Stimulated activated CD4-positive, alpha-beta T cell treated with anti-CD3 and anti-CD28 coated beads, TNF-alpha, amount 100 ng/mL, for 48 hours (primary cell): ENCODE measurements at places on chromosomes 12 and 14.

GRCh38 chr14:88225721-88226120, 97.3 kb downstream of the KCNK10 start:
- no peak for DNase-seq

DNA sequence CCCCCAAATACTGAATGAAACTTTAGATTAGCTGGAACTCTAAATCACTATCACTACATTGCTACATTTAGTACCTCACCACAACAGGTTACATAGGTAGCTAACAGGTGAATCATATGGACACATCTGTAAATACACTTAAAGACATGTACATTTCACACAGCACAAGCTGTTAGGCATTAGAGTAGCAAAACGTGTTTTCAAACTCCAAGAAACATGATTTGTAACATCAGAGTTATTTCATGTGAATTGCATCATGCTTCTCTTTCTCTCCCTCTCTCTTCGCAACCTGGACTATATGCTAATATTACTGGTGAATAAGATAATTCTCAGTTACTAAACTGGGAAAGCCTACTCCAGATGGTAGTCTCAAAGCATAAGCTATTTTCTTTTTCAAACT, 4.3 kb downstream of the SEL1L start:
- no peak for DNase-seq

DNA sequence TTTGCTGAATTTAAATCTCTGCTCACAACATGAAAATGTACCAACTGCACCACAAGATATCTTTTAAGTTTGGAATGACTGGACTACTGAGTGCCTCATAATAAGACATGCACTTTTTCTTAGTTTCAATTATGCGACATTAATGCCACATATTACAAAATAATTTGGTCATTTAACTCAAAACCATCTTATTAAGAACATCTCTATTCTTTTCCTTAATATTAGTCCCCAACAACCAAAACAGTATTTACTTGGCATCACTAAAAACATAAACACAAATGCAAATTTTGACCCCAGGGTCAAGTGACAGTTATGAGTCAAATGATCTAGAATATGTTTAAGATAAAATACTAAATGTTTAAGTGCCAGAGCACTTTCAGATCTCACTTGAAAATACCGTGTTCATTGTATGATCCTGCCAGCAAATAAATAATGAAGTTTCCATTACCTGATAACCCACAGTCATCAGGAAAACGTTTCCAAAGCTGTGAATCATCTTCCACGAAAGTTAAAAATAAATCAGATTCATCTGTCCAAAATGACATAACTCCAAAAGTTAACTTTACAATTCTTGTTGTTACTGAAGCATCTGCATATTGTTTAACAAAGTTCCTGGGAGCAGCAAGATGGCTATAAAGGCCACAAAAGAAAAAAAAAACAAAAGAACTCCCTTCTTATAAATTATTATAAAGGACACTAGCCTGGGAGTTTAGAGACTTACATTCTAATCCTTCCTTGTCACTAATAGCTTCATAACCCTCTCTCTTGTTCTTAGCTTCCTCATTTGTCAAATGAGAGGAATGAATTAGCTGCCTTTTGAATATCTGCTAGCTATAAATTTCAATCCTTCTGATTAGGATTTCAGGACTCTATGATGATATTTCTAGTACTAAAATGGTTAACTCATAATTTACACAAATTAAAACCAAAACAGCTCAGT, 30.5 kb upstream of the AP4S1 start:
- no peak for DNase-seq

DNA sequence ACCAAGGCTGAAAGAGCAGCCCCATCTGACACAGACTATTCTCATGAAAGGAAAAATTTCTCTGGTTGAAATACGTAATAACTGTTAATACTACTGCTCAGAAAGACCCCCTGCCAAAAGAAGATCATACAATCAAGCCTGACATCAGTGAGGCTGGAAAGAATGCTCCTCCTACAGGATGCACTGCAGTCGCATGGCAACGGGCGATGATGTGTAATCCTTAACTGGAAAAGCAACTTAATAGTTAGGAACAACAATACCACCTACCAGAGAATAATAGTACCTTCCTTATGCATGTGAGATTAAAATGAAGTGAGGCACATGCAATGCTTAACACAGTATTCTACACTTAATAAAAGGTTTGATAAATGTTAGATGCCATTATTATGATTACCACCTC, 1.2 kb upstream of the GOLGA5 start:
- DNase-seq = no peak

DNA sequence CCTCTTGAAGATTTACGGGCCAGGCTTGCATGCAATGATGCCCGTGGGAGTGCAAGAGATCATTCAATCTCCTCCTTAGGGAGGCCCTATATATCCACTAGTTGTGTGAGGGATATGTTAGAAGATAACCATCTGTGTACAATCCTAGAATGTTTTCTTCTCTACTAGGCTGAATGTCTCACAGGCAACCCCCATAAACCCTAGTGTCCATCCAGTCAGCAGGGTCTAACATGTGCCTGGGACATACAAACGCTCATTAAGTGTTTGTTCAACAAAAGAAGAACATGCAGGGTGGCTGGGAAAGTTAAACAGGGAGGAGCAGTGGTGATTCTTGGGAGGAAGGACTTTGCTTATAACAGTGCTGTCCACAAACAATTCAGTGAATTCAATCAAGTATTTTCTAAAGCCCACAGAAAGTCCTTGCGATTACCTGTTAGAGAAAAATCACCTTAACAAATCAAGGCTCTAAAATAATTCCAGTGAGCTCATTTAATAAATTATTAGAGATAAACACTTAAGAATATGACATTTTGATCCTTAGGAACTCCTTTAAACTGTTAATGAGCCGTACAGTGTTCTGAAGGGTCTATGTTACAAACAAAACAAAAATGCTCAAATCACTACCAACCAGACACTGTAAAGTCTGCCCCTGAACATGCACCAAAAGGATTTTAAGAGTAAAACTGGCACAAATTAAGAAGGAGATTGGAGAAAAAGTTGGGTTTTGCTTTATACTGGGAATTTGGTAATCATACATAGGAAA, 96.6 kb upstream of the FERMT2 start:
- DNase-seq = no peak
